ENCODE measurements at places on chromosomes 12 and 14.

GRCh38 chr14:39431416-39432178 is 636 bp downstream of the FBXO33 start:
- DNase-seq = no peak

GRCh38 chr12:79422060-79422812 is 268.5 kb downstream of the PAWR start:
- no peak for DNase-seq

GRCh38 chr12:107513636-107514400 is 171.8 kb upstream of the PWP1 start:
- DNase-seq = no peak

DNA sequence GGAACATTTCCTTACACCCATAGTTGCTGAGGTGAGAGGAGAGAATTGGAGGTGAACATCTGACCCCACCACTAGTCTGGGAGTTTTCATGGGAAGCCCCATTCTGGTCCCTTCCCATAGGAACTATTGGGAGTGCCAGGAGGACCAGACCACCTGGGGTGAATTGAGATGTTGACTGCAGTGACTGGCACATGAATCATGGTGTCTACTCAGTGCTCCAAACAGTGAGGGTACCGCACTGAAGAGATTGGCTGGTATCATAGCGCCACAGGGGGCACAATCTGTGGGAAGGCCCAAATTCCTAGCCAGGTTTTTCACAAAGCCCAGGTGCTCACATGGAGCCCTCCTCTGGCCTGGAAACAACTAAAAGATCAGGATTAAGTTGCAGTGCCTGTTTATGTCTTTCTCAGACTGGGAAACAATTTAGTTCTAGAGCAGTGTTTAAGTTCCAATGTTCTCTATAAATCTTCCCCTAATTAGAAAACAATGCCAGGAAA is 3.7 kb upstream of the RNASE9 start:
- no peak for DNase-seq

GRCh38 chr12:4579305-4580102 is 17.5 kb downstream of the DYRK4 start:
- DNase-seq = no peak

- no peak for DNase-seq
These were observed 577.7 kb downstream of the SLC16A7 start for GRCh38 chr12:60173224-60174170.

DNA sequence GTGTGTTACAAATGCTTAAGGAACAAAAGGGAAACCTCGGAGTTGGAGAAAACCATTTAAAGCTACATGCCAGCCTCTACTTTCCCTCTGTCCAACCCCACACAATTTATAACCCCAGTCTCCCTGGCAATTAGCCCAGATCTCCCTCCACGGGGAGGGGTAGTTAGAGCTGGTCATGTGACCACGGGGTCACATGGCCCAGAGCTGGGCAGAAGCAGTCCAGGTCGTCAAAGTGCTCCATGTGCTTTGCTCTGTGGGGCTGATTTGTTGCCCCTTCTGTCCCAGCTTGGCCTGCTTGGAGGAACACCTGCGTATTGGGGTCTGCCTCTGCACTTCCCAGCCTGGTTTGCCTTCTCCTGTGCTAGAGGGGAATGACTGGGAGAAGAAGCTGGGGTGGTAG is 219.1 kb downstream of the RBM19 start:
- DNase-seq = no peak

DNA sequence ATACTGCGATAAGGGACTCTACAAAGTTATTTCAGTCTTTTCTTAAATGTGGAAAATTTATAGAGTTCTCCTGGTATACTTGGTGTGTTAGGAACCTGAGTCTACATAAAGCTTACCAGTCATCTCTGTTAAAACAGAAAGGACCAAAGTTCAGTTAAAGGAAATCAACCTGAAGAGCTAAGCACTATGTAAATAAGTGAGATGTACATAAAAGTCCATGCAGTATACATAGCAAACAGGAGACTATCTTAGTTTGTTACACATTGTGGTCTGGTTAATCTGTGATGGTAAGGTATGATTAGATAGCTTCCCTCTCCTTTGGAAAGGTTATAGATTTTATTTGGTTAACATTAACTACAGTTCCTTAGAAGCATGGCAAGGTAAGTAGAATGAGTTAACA is 75.9 kb downstream of the ATP2B1 start:
- no peak for DNase-seq

- DNase-seq = no peak
These were observed 324 bp downstream of the CALCOCO1 start for GRCh38 chr12:53726946-53727309.

GRCh38 chr12:1639538-1639937 is 10.5 kb downstream of the WNT5B start:
- DNase-seq = no peak

DNA sequence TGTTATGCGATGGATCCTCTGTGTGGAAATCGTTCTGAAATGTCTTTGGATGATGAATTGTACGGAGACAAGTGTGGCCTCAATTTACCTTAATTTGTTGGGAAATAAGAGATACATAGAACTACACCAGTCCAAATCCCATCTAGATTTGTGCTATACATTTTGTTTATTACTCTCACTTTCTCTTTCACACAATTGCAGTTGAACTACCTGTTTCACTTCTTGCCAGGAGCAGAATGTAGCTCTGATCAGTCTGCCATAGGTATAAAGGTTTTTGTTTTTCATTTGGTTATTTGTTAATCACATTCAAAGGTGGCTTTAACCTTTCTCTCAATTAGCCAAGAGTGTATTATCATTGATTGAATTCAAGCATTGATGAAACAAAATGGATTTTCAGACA is 268.2 kb downstream of the SNAPC1 start:
- no peak for DNase-seq

GRCh38 chr12:68749861-68750260 is 3.9 kb downstream of the SLC35E3 start:
- DNase-seq = no peak

DNA sequence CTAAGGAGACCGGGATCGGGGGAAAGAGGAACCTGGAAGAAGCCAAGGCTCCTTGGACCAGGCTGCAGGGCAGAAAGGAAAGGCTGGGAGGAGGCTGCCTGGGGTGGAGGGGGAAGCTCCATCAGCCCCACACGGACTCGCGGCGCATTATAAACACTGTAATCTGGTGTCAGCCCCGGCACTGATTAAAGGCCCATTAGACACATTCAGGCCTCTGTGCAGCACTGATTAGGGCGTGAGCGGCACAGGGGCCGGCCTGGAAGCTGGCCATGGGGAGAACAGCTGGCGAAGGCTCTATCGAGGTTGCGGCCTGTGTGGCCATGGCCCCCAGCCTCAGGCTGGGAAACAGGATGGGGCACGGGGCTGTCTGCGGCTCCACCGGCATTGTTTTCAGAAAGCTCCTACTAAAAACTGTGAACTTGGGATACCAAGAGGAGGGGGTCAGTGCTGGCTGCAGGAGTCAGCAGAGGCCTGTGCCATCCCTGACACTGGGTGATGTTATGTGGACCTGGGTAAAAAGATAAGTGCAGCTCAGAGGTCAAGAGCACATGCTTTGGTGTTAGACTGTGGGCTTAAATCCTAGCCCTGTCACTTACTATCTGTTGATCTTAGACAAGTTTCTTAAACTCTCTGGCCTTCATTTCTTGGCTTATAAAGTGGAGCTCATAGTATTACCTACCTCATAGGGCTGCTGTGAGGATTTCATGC is 10.6 kb downstream of the ACVRL1 start:
- DNase-seq = no peak

- no peak for DNase-seq
These were observed 57.2 kb upstream of the FICD start for GRCh38 chr12:108457734-108458361.

- no peak for DNase-seq
These were observed 7.0 kb downstream of the CORO1C start for GRCh38 chr12:108724054-108724889.

DNA sequence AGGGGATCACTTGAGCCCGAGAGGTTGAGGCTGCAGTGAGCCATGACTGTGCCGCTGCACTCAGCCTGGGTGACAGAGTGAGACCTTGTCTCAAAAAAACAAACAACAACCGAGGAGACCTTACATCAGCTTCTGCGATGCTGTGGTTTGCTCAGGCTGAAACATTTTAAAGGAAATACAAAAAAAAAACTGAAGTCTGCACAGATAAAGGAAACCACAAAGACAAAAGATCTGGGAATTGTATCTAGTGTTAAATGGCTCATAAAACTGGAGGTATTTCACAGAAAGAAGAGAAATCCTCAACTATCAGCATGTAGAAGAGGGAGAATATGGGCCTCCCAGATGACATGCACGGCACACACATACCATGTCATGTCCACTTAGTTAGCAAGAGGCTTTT is 60.3 kb upstream of the VPS33A start:
- no peak for DNase-seq

DNA sequence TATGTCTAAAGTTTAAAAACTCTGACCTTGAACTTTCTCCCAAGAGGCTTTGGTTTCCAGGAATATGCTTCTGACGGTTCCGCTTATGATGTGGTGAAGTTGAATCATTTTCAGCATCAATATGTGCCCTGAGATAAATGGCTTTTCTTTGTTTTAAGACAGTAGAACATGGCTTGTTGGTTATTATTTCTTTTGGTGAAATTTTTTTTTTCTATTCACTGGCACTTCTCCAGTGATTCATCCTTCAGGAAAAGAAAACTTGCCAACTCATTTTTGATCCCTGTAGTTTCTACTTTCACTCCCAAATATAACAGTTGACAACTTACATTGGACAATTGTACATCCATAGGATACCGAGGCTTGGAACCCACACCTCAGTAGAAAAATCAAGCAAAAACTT is 1301.2 kb upstream of the FLRT2 start:
- DNase-seq = no peak

GRCh38 chr14:69611172-69612013 is at the start of gene SUSD6:
SUSD6 (plus strand) TSS chr14:69611596; CDS start chr14:69658593, 46,997 bp downstream.
- peak; percentile 94 for DNase-seq

- no peak for DNase-seq
These were observed 149.7 kb downstream of the PTPRO start for GRCh38 chr12:15472036-15472435.

DNA sequence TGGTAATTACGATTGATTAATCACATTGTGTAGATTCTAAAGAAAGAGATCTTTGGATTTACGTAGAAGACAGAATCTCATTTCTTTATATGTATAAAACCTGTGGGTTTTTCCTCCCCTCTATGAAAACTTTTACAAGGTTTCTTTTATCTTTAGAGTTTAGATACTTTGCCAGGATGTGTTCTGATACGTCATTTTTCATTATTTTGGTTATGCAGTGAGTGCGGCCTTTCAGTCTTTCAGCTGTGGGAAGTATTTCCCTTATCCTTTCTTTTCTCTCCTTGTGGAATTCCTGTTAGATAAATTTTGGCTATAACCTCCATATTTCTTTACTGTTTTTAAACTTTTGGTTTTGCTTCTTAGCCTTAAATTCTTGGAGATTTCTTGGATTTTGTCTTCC is 92.7 kb downstream of the TTLL5 start:
- no peak for DNase-seq

GRCh38 chr12:79174626-79175025 is 310.1 kb downstream of the SYT1 start:
- no peak for DNase-seq

DNA sequence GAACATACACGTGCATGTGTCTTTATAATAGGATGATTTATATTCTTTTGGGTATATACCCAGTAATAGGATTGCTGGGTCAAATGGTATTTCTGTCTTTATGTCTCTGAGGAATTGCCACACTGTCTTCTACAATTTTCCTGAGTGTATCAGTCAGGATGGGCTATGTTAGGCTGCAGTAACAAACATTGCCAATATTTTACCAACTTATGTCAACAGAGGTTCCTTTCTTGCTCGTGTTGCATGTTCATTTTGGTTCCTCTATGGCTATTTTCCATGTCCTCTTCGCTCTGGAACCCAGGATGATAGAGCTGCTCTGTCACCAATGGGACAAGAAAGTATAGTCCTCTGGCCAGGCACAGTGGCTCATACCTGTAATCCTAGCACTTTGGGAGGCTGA is 86.7 kb downstream of the ZNF664 start:
- DNase-seq = no peak

- DNase-seq = no peak
These were observed 72.5 kb downstream of the TMEM132D start for GRCh38 chr12:129831294-129831693.

DNA sequence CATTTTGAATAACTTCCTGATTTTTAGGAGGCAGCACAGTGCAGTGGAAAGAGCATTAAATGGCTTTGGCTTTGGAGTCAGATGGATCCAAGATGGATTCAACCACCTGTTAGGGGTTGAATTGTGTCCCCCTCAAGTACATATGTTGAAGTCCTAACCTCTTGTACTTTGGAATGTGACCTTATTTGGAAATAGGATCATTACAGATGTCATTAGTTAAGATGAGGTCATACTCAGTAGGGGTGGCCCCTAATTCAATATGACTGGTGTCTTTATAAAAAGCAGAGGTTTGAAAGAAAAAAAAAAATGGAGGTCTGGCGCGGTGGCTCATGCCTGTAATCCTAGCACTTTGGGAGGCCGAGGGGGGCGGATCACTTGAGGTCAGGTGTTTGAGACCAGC is 18.8 kb downstream of the ATP5MC2 start:
- no peak for DNase-seq

DNA sequence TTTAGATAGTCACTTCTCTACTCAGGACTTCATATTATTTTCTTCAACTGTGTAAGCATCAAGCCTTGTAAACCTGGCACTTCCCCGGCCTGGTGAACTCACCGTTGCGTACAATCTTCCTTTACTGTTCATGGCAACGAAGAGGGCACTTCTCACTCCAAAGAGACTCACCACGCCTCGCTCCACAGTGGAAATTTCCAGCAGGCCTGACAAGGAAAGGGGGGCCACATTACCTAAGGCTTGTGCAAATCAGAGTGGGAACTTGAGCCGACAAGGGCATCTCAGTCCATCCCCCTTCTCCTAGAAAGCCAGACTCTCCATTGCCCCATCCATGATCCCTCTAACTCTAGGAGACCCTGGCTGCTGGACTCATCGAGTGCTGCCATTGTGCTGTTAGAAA is 1.6 kb downstream of the FGF6 start:
- no peak for DNase-seq

- peak; percentile 7 for DNase-seq
These were observed 101.5 kb downstream of the HELB start for GRCh38 chr12:66403746-66404145.

- DNase-seq = no peak
These were observed 3.1 kb downstream of the HOXC8 start for GRCh38 chr12:54011665-54012532.

DNA sequence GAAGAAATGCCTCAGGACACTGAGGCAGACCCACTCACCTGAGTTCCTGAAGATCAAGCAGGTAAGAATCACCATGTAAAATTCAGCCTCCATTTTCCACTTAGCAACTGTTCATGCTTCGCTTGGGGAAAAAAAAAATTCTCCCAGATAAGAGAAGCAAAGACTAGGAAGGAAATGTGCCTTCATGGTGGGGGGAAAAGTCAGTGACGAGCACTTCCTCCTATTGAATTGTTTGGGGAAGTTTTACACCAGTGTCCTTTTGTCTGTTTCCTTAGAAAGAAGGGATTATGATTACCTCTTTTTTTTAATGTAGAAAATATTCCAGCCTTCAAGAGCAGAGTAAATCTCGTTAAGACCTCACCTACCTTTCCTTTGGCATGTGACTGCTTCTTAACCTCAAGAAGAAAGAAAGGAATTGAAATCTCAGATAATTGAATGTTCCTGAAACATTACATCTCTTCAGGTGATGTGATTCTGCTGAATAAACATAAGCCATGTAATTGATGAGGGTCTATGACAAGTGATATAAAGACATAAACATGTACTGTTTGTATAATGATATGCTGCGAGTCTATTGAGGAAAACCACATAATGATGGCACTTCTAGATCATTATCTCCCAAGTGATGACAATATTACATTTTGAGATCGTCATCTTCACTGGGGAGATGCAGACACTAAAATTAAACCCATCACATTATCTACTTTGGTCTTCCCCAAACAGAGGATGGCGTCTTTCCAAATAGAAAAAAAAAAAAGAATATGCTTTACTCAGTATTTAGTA is at the start of gene PTPRB:
Gene PTPRB, minus strand, starts transcription at position 127 of the 783 bp plus-strand sequence. Its CDS starts 34 bp downstream, at position 93.
- DNase-seq = no peak
